Hepatic stellate cell (primary cell): ENCODE measurements at places on chromosomes 5 and 9.

DNA sequence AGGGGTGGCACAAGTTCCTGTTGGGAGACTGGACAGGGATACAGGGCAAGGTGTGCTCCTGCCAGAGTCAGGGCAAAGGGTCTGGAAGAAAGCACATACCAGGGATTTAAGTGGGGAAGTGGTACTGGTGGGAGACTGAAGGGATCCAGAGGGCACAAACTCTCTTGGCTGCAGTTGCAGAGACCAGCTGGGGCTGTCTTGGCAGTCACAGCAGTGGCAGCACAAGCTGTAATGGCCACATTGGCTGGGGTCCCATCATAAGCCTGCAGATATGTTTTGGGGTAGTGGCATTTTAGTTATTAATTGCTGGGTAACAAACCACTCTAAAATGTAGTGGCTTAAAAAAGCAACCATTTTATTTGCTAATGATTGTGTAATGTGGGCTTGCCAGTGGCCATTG lies 492.2 kb downstream of the ENC1 start:
- DNase-seq = no peak

GRCh38 chr5:666816-667498 lies 26.2 kb downstream of the TPPP start:
- no peak for DNase-seq

DNA sequence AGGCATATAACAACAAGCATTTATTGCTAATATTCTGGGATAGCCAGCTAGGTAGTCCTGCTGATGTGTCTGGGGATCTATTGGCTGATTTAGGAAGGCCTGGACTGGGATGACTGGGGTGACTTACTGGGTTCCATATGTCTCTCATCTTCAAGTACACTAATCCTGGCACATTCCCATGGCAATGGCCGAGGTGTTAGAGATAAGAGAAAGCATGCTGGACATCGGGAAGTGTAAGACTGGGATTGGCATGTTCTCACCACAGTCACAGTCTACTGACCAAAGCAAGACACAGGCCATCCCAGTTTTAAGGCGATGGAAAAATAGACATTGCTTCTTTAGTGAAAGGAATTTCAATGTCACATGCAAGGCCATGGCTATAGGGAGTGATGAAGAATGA lies 29.7 kb downstream of the F2R start:
- no peak for DNase-seq

DNA sequence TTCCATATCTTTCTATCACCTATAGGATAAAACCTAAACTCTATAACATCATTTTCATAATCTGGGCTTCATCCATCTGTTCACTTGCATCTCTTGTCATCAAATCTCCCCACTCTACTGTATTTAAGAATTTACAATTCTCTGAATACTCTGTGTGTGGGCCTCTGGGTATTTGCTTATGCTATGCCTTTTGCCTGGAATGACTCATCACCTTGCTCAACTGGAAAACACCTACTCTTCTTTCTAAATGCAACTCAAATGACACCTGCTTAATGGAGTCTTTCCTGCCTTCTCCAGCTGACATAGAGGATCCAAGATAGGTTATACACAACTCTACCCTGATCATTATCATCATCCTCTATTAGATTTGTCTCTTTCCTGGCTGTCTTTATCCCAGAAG lies 421.7 kb downstream of the SPATA31D1 start:
- DNase-seq = no peak

DNA sequence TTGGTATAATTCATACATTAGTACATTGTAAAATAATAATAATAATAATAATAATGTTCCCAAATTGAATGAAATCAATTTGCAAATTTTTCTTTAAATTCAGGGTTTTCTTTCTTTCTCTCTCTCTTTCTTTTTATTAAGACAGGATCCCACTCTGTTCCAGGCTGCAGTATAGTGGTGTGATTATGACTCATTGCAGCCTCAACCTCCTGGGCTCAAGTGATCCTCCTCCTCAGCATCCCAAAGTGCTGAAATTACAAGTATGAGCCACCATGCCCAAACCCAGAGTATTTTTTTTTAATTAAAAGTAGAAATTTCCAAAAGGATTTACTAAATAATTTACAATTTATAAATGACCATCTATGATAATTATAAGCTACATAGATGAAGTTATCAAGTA lies 117.7 kb downstream of the HOMER1 start:
- no peak for DNase-seq

DNA sequence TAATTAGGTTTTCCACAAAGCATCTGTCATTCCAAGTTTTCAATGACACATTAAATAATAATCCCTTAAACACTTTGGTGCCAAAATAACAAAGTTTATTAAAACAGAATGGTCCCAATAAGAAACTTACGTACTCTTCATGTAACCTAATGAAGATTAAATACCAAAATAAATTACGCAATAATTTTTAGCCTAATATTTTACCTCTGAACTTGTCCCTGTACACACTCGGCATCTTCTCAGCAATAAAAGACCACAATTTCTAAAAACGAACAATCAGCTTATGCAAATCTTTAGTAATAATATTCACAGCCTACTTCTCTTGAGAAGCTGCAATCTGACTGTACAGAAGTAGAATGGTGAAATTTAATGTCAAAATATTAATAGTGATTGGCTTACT lies 163.6 kb downstream of the ZDHHC21 start:
- DNase-seq = no peak

DNA sequence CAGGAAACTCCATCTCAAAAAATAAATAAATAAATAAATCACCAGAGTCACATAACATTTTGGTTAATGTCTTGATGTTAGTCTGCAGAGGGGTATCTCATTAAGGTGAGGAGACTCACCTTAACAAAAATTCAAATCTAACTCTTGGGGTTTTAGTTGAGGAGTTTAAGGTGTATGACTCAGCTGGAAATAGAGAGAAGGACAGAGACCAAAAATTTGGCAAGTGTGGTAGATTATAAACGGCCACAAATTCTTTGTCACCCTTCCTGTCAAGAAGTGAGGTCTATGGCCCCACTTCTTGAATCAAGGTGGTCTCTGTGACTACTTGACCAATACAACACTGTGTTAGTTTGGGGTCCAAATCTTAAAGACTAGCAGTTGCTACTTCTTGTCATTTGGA lies 60.8 kb downstream of the TTC39B start:
- DNase-seq = no peak

DNA sequence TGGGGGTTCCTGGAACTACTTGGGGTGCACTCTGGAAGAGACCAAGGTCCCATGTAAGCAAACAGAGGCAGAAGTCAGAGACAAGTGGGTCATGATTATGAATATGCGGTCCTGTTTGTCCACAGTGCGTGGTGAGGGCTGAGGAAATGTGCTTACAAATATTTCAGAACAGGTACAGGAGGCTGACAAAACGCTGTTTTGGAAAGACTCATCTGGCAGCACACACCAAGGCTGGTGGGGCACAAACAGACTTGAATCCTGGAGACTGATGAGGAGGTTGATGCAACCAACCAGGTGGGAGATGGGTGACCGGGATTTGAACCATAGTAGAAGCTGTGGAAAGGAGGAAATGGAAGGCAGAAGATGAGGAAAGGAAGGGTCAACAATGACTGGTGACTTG lies 83.8 kb downstream of the ADRB2 start:
- no peak for DNase-seq

DNA sequence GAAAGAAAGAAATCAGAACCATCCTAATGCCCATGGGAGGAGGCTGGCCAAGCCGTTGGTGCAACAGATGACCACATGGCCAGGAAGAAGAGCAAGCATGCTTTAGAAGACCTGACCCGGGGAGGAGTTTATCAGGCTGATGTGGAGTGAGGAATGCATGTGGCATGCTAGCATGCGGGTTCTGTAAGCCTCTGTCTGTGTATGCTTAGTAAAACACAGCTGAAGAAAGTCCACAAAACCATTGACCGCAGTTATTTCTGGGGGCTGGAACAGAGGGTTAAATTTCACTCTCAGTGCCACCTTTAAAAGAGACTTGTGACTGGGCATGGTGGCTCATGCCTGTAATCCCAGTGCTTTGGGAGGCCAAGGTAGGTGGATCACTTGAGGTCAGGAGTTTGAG lies 19.1 kb downstream of the GFI1B start:
- peak; percentile 69 for DNase-seq

GRCh38 chr5:10894445-10895054 lies 133.5 kb upstream of the DAP start:
- DNase-seq = no peak

DNA sequence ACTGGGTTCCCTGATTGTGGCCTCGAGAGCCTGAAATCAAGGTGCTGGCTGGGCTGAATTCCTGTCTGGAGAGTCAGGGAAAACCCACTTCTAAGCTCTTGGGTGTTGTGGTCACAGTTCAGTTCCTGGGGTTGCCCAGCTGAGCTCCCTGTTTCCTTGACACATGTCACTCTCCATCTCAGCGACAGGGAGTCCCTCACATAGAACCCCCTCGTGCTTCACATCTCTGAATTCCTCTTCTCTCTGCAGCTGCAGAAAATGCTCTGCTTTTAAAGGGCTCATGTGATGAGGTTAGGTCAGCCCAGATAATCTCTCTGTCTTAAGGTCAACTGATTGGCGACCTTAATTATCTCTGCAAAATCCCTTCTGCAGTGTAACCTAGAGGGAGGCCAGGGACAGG lies 53.5 kb upstream of the NFIL3 start:
- no peak for DNase-seq

- DNase-seq = no peak
Observed at GRCh38 chr9:105251733-105252404, 7.4 kb downstream of the SLC44A1 start.

DNA sequence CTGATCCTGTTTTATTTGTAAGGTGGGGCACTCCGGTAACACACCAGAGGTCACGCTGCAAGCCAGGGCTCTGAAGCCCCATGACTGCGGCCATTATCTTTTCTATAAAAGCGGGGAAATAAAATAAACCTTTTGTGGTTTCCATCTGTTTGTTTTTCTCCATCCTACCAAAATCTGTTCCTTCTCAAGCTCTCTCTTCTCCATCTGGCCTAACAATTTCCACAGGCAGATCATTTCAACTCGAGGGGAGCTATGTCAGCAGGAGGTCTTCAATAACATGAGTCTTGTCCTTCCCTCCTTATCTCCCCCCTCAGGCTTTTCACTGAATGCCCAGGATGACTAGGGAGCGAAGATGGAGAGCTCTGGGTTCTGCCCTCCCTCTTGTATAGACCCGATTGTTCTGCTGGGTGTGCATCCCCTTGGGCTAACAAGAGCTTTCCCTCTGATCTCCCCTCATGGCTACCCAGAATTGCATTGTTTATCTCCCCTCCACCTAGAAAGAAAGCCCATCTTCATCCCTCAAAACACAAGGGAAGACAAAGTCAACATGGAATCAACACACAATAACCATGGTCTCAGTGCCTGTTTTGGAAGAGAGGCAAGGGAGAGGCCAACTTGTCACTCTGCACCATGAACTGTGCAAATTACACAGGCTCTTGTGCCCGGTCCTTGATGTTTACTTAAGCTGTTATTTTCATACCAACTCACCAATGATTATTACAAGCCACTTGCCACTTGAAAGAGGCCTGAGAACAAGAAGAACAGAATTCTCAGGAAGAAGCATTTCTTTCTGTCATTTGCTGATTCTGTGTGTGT lies 187.8 kb downstream of the FANCC start:
- DNase-seq = no peak

DNA sequence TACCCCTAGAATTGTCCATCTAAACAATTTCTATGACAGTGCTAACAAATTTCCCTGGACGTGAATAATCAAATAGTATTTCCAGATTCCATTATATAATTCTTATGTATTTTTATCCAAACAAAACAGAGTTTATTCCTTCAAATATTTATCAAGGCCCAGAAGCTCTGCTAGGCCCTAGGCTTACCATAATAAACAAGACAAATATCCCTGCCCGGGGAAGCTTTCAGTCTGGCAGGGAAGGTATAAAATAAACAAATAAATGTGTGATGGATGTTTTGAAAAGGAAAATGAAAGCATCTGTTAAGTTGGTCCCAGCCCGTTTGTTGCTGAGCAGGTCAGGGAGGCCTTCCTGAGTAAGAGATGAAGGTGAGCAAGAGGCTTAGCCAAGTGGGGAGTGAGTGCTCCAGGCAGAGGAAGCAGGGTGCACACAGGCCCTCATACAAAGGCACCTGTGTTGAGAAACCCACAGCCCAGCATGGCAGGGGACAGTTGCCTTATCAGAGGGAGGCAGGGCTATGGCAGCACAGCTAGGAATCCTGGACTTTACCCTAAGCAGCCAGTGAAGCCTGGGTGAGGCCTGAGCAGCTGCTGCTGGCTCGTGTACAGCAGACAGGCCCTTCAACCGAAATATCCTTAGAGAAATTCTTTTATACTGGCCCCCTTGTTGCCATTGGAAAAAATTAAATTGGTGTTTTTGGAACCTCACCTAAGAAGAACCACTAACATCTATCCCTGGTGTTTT lies 7.7 kb upstream of the SLC35D2 start:
- DNase-seq = no peak

- DNase-seq = no peak
Observed at GRCh38 chr5:162139190-162139589, 71.6 kb downstream of the GABRG2 start.

DNA sequence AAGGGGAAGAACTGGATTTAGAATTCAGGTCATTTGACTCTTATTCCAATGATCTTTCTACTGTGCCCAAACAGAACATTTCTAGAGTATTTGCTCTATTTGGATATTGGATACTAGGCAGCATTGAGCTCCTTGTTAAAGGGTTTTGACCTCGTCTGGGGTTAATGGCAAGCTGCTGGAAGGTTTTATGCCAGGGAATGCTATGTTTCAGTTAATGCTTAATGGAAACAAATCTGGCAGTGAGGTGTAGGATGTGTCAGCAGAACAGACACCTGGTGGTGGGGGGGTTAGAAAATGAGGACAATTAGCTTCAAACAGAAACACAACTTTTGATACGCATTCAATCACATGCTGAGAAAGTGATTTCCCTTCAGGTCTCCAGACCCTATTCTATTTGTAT lies 51.5 kb downstream of the AGXT2 start:
- no peak for DNase-seq

- DNase-seq = no peak
Observed at GRCh38 chr5:180367300-180367699, 14.2 kb upstream of the GFPT2 start.

DNA sequence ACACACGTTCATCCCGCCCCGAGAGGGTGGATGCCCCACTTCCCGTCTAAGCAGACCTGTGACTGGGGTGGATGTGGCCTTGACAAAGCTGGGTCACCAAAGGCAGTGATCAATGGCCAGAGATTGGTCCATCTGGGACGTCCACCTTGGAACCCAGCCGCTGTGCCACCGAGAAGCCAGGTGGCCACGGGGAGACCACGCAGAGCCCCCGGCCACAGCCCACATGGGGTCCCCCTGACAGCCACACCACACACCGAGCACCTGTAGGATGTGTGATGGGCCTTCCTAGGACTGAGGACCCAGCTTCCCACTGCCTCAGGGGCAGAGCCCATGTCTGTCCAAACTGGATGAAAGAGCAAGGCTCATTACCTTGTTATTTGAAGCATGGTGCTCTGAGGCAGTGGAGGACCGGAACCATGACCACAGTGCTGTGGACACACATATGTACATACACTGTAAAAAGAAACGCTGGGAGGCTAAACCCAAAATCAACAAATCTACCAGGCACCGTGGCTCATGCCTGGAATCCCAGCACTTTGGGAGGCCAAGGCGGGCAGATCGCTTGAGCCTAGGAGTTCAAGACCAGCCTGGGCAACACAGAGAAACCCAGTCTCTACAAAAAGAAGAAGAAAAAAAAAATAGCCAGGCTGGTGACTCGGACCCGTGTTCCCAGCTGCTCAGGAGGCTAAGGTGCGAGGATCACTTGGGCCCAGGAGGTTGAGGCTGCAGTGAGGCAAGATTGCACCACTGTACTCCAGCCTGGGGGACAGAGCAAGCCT lies 50.1 kb downstream of the MRPL36 start:
- DNase-seq = no peak
